Right renal cortex interstitium (tissue), 3 donors: ENCODE measurements at places on chromosomes 5 and 9. TPM values are rescaled to one million over a fixed set of nuclear protein-coding genes. Genes with fewer than 3 reads are reported as not detected.

DNA sequence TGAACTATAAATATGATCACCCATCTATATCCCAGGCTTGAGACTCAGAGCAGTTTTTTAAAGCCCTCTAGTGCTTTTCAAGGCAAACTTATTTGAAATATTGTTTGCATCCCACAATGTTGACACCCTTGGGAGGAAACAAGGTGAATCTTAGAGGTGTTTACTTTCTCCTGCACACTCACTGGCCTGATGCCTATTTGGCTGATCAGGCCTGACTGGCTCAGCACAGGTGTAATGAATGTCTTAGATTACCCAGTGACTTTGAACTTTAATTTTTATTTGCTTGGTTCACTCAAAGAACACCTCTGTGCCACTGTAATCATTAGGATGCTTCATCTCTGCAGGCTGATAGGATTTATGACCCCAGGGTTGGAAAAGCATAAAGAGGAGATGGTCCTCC, 158.3 kb downstream of the KCTD16 start:
- no peak for DNase-seq

- no peak for DNase-seq
These were observed 21.8 kb upstream of the ZNF618 start for GRCh38 chr9:113854310-113854709.

DNA sequence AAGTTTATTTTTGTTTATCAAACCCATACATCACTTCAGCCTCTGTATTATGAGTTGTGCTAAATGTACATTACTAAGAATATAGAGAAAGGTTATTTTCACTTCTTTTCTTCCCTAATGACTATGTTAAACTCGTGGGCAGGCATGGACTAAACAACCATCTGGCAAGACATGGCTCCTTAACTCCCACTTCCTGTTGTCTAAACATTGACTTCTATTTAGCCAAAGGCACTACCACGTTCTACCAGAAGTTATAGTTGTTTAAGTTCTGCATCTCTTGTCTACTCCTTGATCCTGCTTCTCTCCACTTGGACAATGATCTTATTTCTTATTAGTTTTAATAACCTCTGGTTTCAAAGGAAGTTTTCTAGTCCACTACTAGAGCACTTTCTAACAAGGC, 136.1 kb downstream of the MACIR start:
- no peak for DNase-seq

Gene PRSS3
- 1.5 TPM for polyA plus RNA-seq

Gene RANBP17
- 9.2 TPM for polyA plus RNA-seq

Gene FBP2
- 0.10 TPM for polyA plus RNA-seq

Gene ANP32B
- polyA plus RNA-seq, result 255 TPM
